ENCODE measurements at places on chromosomes 7 and 10.

DNA sequence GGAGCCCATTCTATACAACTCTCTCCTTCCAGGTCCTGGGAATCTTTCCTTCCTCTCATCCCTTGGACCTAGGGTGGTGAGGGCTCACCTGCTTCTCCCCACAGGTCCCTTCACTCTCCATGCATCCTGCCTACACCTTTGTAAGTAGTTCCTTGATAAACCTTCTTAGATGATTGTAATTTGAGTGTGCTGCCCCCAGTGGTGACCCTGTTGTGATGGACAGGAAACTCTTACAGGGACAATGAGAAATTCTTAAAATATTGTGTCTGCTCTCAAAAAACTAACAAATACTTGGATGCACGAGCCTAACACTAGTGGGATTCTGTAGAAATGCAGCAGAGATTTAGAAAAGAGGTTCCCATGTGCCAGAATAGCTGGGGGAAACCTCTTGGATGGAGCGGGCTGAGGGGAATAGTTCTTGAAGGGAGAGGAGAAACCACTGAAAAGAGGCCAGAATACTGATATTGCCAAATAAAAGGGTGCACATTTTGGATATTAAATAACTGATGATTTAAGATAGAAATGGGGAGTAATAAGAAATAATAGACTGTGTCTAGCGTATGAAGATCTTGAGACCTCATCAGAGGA lies 6.7 kb upstream of the PAXIP1 start:
- no peak for DNase-seq

DNA sequence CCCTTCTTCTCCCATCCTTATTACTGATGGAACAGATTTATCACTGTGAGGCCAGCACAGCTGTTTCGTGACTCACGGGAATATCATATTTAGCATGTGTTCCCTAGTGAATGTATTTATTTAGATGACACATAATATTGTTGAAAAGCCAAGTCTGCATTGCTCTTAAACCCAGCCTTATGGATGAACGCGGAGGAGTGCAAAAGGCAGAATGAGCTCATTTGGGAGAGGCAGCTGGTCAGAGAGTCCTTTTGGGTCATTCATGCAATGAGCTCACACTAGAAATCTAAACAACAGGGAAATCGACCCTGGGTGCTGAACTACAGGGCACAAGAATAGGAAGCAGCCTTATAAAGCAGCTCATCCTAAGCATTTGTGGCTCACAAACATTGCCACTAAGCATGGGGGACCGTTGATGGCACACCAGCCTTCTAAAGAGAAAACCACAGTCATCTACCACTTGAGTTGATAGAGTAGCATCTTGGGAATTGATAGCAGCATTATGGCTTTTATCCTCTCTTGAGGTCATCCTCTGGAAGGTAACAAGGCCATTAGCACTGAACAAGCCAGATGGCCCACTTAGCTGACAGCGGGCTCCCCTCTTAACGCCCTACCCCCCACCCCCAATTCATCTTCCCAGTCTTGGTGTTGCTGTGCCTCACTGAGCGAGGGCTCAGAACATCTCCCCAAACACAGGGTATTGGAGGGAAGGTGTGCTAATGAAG lies 32.9 kb upstream of the SDK1 start:
- no peak for DNase-seq

DNA sequence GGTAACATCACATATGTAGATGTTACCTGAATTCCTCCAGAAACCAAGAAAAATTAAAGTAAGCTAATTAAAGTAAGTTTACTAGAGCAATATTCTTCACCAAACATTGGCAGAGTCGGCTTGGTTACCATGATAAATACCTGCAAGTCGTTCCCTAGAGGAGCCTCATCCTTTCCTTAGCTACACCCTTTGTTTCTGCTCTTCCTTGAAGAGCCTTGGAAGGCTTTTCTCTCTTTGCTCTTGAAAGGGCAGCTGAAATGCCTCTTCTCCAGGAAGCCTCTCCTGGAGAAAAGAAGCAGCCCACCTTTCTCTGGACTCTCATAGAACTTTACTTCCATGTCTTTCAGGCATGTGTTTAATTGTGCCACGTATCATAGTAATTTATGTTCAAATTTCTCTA lies 34.9 kb upstream of the CALD1 start:
- DNase-seq, result no peak

GRCh38 chr10:24690961-24691512 lies 32.6 kb downstream of the ARHGAP21 start:
- DNase-seq, result no peak

DNA sequence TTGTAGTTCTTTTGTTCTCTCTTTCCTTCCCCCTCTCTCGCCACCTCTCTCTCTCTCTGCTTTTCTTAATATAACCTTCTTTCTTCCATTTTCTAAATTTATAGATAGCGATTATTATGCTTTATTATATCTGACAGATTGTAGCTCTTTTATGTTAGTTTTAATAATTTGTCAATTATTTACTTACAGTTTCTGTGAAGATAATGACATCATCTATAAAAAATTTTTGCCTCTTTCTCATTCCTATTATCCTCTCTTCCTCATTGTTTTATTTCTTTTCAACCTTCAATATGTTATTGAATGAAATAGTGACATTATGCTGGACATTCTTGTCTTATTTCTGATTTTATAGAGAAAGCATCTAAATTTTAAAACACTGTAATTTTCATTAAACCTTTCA lies 469.6 kb upstream of the NRG3 start:
- no peak for DNase-seq

DNA sequence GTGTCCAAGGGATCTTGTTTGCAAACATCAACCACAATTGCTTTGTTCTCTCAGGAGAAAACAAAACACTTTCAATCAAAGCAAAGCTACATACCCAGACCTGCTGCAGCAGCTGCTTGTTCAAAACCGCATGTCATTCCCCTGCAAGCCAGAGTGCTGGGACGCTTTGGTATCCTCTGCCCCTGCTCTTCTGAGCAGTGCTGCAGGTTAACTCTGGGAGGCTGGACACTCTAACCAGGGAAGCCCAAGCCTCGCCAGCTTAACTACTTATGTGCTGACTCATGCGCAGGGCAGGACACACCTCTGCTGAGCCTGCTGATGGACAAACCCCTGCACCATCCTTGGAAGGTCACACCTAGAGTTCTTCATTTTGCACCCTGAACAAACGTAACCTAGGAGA lies 28.2 kb upstream of the ASAH2 start:
- no peak for DNase-seq

DNA sequence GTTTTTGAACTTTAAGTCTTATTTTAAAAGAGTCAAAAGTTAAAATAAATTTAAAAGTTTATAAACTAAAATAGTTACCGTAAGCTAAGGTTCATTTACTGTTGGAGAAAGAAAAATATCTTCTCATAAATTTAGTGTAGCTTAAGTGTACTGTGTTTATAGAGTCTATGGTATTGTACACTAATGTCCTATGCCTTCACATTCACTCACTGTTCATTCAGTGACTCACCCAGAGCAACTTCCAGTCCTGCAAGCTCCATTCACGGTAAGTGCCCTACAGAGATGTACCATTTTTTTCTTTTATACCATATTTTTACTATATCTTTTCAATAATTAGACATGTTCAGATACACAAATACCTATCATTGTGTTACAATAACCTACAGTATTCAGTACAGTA lies 97.6 kb downstream of the PTN start:
- DNase-seq, result no peak

DNA sequence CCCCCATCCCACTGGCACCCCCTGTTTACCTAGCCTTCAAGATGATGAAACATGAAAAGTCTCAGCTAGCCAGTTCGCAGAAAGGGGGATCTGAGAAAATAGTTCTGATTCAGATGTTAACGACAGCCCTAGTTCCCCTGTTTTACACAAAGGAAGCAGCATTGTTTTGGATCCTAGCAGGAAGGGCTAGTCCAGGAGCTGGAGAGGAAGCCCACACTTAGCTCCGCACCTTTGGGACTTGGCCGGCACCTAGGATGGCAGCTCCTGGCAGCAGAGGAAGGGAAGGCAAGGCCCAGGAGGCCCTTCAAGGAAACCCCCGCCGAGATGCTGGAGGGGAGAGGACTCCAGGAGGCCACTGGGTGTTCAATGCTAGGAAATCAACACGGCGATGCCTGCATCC lies 29.0 kb upstream of the MGMT start:
- no peak for DNase-seq

- DNase-seq, result no peak
These were observed 103.1 kb upstream of the RPA3 start for GRCh38 chr7:7821517-7821916.
